ENCODE measurements at places on chromosomes 3 and 15. TPM values are rescaled to one million over a fixed set of nuclear protein-coding genes. Genes with fewer than 3 reads are reported as not detected.

MASP1 gene
- not detected for total RNA-seq

DNA sequence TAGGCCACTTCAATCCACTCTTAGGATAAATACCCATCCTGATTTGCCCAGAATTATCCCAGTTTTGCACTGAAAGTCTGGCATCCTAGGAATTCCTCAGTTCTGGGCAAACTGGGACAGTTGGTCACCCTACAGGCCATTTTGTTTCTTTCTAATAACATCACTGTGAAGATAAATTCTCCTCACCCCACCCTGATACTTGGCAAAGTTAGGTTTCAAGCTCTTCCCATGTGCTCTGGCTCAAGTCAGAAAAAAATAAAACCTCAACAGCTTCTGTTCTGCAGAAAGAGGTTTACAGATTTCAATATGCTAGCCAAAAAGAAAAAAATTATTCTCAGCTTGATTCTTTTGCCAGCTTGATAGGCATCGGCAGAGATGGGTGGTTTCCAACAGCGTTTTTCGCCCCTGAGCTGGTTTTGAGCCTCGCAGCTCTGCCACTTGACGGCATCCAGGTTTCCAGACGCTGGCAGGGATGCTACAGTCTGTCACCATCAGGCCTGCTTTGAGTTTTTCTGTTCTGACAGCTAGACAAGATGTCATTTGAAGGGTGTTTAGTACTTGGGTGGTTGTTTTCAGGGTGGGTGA is 171.4 kb downstream of the SSR3 start:
- no peak for DNase-seq

GRCh38 chr3:191380001-191380400 is 49.7 kb upstream of the UTS2B start:
- DNase-seq = no peak

DNA sequence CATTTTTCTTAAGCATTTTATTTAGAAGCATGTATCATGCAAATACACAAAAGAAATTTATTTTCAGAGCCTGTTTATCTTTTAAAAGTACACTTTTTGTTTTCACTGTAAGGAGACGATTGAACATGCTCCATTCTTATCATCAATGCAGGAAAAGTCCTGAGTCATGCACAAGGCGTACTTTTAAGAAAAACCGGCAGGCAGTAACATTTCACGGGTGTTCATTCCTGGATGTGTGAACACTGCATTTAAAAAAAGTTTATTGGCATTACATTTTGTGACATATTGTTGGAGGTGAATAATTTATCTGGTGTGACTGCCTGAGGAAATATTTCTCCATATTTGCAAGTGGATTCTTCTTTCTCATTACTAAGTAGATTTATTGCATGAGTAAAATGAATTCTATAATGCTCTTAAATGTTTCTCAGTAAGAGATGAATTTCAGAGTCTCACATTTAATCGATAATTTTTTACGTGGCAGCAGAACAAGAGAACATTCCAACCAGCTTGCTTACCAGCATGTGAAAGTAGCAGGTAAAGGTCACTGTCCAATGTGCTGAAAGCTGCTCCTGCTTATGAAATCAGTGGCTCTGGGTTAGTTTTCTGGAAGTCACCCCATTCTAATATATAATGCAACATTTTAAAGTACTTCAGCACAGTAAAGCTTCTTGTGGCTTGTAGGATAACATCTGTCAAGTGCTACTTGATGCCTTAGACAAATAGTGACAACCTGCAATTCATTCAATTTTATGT is 87.0 kb downstream of the SV2B start:
- DNase-seq = peak; percentile 13

DNA sequence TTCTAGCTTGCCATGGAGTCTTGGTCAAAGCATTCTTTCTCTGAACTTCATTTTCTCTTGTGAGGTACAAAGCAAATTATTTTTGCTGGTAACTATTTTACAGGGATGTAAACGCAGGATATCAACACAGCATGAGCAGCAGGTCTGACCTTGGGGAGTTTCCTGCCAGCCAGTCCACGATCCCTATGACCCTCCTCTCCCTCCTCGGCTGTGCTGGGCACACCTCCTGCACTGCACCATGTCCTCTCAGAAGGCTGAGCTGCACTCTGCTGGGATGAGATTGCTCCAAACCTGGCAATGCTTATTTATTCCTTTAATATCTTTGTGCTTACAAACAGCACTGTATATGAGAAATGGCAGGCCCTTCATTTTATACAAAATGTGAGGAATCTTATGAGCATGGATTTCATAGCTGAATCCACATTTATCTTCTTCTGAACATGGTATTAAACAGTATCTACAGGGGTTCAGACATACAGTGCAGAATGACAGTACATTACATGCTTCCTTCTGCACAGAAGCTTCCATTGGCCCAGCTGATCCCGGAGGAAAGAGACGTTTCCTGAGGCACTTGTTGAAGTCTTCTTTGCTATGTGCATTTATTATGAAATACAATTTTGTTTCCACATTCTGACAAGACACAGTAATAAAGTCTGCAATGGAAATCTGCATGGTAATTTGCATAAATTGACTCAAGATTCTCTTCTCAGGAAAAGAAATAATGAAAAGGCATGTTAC is 41.2 kb downstream of the RAB6B start:
- no peak for DNase-seq

C3orf20 gene
- not detected for total RNA-seq

DNA sequence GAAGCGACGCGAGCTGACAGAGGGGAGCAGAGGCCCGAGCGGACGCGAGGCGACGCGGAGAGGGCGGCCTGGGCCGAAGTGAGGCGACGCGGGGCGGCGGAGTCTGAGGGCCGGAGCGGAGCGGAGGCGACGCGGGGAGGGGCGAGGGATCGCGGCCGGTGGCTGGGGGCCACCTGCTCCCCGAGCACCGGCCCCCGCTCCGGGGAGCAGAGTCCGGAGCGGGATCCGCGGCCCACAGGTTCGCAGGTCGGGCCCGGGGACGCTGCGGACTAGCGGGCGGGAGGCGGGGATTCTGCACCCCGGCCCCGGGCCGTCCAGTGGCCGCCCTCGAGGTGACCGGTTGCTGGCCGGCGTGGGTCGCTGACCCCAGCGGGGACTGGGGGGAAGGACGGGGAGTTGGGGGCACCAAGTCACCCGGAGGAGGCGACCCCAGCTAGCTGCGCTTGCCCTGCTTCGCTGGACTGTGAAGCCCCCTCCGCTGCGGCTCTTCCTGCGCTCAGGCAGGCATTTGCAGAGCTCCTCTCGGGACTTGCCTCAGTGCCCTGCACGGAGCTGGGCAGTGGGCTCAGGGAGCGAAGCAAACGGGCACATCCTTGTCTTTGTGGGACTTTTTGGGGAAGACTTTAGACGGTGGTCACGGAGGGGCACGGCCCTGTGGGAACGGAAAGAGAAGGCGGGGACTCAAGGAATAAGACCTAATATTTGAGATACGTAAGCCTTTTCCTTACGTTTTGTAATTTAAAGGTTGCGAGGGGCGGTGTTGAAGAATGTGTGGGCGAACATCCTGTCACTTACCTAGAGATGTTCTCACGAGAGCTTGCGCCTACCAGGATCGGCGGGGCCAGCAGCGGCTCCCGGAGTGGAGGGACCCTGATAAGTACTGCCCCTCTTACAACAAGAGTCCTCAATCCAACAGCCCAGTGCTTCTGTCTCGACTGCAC is 566 bp downstream of the HMCES start:
- DNase-seq = no peak

SEMA3F gene
- total RNA-seq = 36.0 TPM

DNA sequence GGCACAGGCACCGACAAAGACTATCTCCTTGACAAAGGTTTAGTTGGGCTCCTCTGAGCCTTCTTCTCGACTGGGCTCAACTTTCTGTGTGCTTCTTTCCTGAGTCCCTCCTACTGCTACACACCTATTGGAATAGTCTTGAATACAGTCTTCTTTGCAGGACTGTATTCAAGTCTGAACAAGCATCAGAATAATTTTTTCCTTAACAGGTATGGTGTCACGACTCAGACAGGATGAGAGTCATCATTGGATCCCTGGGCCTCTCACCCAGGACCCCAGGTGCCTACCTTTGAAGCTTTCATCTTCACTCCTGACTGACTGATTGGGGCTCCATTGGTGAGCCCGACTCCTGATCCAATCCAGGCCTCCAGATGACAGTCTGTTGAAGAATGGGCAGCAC is 66.3 kb downstream of the CRYGS start:
- no peak for DNase-seq

CSTA gene
- not detected for total RNA-seq

GRCh38 chr15:99085413-99086326 is 19.2 kb upstream of the SYNM start:
- DNase-seq = peak; percentile 46

- DNase-seq = no peak
Observed at GRCh38 chr3:4656059-4656458, 162.9 kb downstream of the ITPR1 start.

GRCh38 chr3:159127021-159127392 is 325.2 kb downstream of the MFSD1 start:
- DNase-seq = no peak

PAQR5 gene
- 10.1 TPM for total RNA-seq

GRCh38 chr3:188951734-188952133 is 220.0 kb upstream of the TPRG1 start:
- no peak for DNase-seq

DNA sequence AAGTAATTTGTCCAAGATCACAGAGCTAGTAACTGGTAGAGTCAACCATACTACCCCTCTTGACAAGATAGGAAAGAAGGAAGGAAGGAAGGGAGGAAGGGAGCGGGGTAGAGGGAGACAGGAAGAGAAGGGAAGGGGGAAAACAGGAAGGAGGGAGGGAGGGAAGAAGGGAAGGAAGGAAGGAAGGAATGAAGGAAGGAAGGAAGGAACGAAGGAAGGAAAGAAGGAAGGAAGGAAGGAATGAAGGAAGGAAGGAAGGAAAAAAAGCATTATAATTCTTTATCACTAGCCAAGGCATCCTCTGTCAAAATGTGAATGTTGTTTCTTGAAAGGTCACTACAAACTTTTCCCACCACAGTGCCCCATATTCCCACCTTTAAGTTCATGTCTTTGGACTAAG is 223.6 kb downstream of the SHQ1 start:
- DNase-seq = no peak

CX3CR1 gene
- not detected for total RNA-seq

LRRN1 gene
- total RNA-seq = 2.6 TPM

DNA sequence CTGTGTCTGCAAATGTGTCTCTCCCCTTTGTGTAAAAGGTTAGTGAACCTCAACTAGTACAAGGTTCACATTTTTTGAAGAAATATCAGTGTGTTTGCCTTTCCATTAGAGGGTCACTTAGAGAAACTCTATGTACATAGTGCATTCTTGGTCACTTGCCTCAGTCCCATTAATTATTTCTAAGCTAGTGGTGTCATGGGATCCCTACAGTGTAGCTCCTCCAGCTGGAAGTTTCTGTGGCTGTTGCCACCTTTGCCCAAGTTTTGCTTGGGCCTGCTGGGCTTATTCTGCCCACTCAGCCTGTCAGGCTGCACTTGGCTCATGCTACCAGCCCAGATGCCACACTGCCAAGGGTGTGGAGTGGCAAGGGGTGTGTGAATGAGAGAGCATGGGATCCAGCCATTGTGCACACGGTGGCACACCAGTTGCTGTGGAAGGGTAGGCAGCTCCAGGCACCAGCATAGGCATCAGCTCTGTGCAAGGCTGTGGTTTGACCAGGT is 161.7 kb downstream of the ARPP21 start:
- DNase-seq = peak; percentile 13

COL6A5 gene
- total RNA-seq = not detected

TERC gene
- 196 TPM for total RNA-seq

GRCh38 chr3:98733812-98734281 is 29.3 kb upstream of the ST3GAL6 start:
- no peak for DNase-seq

- DNase-seq = no peak
Observed at GRCh38 chr15:51341366-51342226, at the start of gene GLDN. GLDN (plus strand) TSS chr15:51341655; CDS start chr15:51341685, 30 bp downstream.

PTPRG gene
- 13.5 TPM for total RNA-seq

- DNase-seq = no peak
Observed at GRCh38 chr3:119311081-119311925, 17.1 kb downstream of the ARHGAP31 start.

GRCh38 chr3:151845306-151845905 is 28.0 kb upstream of the SUCNR1 start:
- DNase-seq = no peak

GRCh38 chr3:160781402-160781801 is 25.4 kb downstream of the PPM1L start:
- no peak for DNase-seq

PPM1L gene
- total RNA-seq = 2.4 TPM

VPS8 gene
- 16.7 TPM for total RNA-seq

DNA sequence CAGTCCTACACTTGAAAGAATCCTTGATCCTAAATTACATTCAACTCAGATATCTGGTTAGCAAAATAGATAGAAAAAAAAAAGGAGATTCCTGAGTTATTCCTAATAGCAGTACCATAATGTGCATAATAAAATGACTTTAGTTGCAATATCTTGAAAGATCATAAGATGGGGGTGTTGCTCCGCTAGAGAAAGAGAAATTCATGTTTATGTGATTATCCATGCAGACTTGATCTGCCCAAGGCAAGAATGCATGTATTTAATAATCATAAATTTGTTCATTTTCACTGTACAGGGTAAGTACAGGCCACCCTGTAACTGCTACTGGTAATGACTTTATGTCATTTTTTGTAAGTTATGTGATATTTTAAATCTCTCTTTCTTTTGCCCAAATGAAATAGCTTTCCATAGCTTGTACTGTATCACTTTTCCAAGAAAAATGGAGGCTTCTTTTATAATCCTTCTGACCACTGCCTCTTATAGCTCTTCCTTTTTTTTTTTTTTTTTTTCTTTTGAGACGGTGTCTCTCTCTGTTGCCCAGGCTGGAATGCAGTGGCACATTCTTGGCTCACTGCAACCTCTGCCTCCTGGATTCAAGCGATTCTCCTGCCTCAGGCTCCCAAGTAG is 84.6 kb downstream of the HCN4 start:
- DNase-seq = no peak

GRCh38 chr3:102165367-102165766 is 269.4 kb upstream of the ZPLD1 start:
- peak; percentile 71 for DNase-seq

UROC1 gene
- total RNA-seq = not detected

GRCh38 chr3:108046247-108046646 is 44.6 kb downstream of the CD47 start:
- no peak for DNase-seq

- DNase-seq = no peak
Observed at GRCh38 chr3:180646187-180646790, 33.0 kb downstream of the CCDC39 start.

- no peak for DNase-seq
Observed at GRCh38 chr3:98136631-98137030, 6.1 kb downstream of the OR5H1 start.

TIMP4 gene
- 0.22 TPM for total RNA-seq

GRCh38 chr3:36540888-36541518 is 160.7 kb downstream of the STAC start:
- peak; percentile 25 for DNase-seq

SLC28A2 gene
- not detected for total RNA-seq

DNA sequence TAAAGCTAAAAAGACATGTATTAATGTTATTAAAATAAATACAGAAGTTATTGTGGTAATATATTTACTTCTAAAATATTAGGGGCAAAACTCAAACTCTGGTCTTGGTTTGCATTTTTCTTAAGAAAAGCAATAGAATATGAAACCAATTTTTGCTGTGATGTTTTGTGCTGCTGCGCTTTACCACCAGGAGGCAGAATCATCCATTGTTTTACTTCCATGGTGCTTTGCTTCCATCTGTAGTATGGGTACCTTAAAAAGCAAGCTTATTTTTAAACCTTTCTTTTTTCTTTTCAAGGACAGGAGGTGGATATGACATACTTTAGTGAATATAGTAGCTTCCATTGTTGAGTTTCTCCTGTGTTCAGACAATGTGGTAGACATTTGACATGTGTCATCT is 46.6 kb upstream of the MRPL3 start:
- DNase-seq = no peak

GRCh38 chr3:136291302-136291701 is 41.2 kb downstream of the PCCB start:
- no peak for DNase-seq
